ENCODE measurements at places on chromosomes 12 and 14.

- DNase-seq = no peak
These were observed 133.5 kb upstream of the HIF1A start for GRCh38 chr14:61561657-61562276.

DNA sequence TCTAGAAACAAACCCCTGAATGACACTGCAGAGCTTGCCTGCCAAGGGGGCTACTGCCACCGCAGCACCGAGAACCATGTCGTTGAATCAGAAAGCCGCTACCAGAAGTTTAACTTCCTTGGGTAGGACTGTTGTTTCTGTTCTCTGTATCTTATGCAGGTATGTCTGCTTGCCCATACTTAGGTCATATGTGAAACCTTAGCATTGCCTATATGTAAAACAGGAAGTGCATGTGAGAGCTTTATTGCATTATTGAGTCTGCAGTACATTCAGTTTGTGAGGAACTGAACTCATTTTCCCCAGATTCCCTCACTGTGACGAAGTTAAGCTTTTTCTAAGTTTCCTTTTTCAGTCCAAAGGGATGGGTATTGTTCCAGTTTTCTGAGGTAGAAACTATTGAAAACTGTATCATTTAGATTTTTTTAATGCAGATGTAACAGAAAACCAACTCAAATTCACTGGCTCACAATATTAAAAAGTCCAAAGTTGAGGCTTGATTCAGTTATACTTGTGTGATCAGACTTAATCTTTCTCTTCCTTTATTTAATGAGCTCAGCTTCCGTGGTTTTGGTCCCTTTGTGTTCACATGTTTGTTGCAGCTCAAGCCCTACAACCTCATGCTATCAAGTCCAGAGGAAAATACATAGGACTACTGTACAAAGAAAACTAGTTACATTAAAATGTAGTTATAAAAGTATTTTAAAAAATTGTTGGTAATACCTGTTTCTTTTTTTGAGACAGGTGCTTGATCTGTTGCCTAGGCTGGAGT, 6.9 kb downstream of the FBXO34 start:
- DNase-seq = no peak

- DNase-seq = no peak
These were observed 150.0 kb upstream of the RMST start for GRCh38 chr12:97312570-97313135.

- DNase-seq = no peak
These were observed 112.3 kb upstream of the EEA1 start for GRCh38 chr12:93041416-93041815.

- DNase-seq = no peak
These were observed 794.8 kb upstream of the SEL1L start for GRCh38 chr14:82328442-82328841.

DNA sequence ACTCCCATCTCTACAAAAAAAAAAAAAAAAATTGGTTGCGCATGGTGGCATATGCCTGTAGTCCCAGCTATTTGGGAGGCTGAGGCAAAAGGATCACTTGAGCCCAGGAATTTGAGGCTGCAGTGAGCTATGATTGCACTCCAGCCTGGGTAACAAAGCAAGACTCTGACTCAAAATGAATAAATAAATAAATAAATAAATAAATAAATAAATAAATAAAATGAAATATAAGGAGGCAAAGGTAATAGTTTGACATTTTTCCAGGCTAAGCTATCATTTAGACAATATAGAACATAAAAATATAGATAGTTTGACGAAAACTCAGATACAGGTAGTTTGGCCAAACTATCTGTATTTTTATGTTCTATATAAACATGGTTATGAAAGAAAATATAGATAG, 40.5 kb downstream of the ZCRB1 start:
- DNase-seq = no peak

GRCh38 chr12:95168746-95169145, 48.5 kb downstream of the FGD6 start:
- DNase-seq = no peak

DNA sequence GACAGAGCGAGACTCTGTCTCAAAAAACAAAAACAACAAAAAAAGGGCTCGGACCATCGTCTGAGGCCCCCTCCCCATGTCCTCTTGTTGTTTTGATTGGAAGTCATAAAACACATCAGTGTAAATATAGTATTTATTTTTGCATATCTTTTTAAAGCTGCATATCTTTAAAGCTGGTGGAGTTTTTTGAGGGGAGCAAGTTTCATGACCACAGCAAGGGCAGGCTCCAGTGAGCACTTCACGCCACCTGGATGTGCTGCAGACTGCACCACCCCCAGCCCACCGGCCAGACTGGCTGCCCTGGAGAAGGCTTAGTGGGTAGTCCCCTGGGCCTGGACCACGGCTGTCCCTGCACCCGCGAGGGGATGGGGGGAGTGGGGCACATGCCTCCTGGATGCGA, 11.9 kb upstream of the BCL7A start:
- no peak for DNase-seq

- DNase-seq = no peak
These were observed 1.0 kb downstream of the DGKA start for GRCh38 chr12:55931780-55932550.

GRCh38 chr14:74955229-74956026, at the start of gene PGF:
TSS of gene PGF (minus strand) at chr14:74955597. CDS start at chr14:74955242, 355 bp downstream.
- peak; percentile 23 for DNase-seq

DNA sequence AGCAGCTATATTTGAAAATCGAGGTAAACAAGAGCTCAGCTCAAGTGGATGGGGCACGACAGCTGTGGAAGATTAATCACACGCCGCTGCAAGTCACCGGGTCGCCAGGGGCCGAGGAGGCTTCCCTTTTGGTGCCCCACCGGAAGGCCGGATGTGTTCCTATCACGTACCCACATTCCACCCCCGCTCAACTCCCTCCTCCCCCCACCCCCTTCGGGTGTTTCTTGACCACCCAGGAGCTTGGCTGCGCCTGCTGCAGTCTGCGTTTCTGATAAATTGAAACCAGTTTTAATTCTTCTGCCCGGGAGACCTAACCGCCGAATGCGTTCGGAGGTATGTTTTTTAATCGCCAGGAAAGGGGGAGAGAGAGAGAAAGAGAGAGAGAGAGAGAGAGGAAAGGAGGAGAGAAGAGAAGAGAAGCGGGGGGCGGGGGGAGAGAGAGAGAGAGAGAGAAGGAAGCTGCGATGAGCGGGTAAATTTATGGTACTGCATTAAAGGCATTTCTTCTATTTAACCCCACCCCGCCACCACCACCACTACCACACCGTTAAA, 1.8 kb downstream of the SLC8A3 start:
- DNase-seq = no peak

- DNase-seq = no peak
These were observed 3.4 kb downstream of the HOXC12 start for GRCh38 chr12:53958128-53958527.

- no peak for DNase-seq
These were observed 186.3 kb downstream of the ALG10 start for GRCh38 chr12:34208331-34209258.

- no peak for DNase-seq
These were observed 23.4 kb downstream of the DLK1 start for GRCh38 chr14:100749967-100750597.
